Dermis lymphatic vessel endothelial cell (primary cell): ENCODE measurements at places on chromosomes 11 and 22. TPM values are rescaled to one million over a fixed set of nuclear protein-coding genes. Genes with fewer than 3 reads are reported as not detected.

TRPM5 gene
- total RNA-seq: not detected in 2 replicates

GLYAT gene
- total RNA-seq: not detected in 2 replicates

ACRV1 gene
- not detected in 2 replicates for total RNA-seq

SPI1 gene
- total RNA-seq: 0.17 TPM in 1 of 2 replicates, not detected in the other

APOL6 gene
- total RNA-seq: 13.7 and 14.7 TPM in 2 replicates

PPFIA1 gene
- total RNA-seq: 28.6 and 28.9 TPM in 2 replicates

SCGB1C1 gene
- not detected in 2 replicates for total RNA-seq

UCP3 gene
- total RNA-seq: 0.22 and 0.26 TPM in 2 replicates

MMP11 gene
- total RNA-seq: 4.2 and 8.2 TPM in 2 replicates

MPPED2 gene
- 0.22 and 0.60 TPM in 2 replicates for total RNA-seq

PLEKHB1 gene
- total RNA-seq: 0.22 and 0.52 TPM in 2 replicates

CHRM1 gene
- total RNA-seq: not detected in 2 replicates

HDHD5 gene
- total RNA-seq: 29.3 and 35.4 TPM in 2 replicates

PHLDB1 gene
- 14.0 and 22.4 TPM in 2 replicates for total RNA-seq

CCDC88B gene
- 1.0 and 1.5 TPM in 2 replicates for total RNA-seq

DDI1 gene
- total RNA-seq: not detected in 2 replicates

TUBGCP6 gene
- 19.6 and 20.5 TPM in 2 replicates for total RNA-seq

MAJIN gene
- not detected in 2 replicates for total RNA-seq

RBM4B gene
- total RNA-seq: 20.6 and 26.5 TPM in 2 replicates

PANX3 gene
- not detected in 2 replicates for total RNA-seq

CBX7 gene
- 4.0 and 5.3 TPM in 2 replicates for total RNA-seq

CALCA gene
- total RNA-seq: not detected in 2 replicates

OR6T1 gene
- total RNA-seq: not detected in 2 replicates

SHANK2 gene
- total RNA-seq: 0.09 and 0.54 TPM in 2 replicates

MFRP gene
- under 0.01 TPM in 1 of 2 replicates, not detected in the other for total RNA-seq

XKR3 gene
- not detected in 2 replicates for total RNA-seq

TRIM66 gene
- 3.1 and 8.2 TPM in 2 replicates for total RNA-seq

CABP4 gene
- 1.5 and 2.0 TPM in 2 replicates for total RNA-seq

OLFML1 gene
- total RNA-seq: 0.09 TPM in 1 of 2 replicates, not detected in the other

KIF18A gene
- 2.0 and 2.2 TPM in 2 replicates for total RNA-seq

RIMBP3B gene
- total RNA-seq: under 0.01 TPM in 1 of 2 replicates, not detected in the other

SLC17A6 gene
- total RNA-seq: not detected in 2 replicates

TUB gene
- 0.11 and 0.77 TPM in 2 replicates for total RNA-seq

TSPAN32 gene
- total RNA-seq: not detected in 2 replicates

OR5B17 gene
- total RNA-seq: not detected in 2 replicates
